Body of pancreas (tissue), 4 donors: ENCODE measurements at places on chromosomes 1 and 21. TPM values are rescaled to one million over a fixed set of nuclear protein-coding genes. Genes with fewer than 3 reads are reported as not detected.
A peak's percentile ranks its signal among the peaks of the same experiment; 100 is the strongest.

DNA sequence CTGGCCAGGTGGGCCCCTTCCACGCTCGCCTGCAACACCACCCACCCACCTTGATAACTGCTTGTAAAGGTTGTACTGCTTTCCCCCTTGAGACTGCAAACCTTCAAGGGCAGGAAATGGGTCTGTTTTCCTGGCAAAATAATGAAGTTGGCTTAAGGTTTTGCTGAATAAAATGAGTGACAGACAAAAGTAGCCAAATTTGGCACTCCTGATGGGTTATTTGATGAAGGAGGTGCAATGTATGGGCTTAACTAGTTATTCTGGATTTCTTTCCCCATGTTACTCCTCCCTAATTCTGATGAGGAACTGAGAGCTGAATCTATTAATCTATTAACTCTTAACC, 14.6 kb upstream of the HLCS start:
- DNase-seq = no peak

The SPATA45 gene
- total RNA-seq = not detected

GRCh38 chr1:153490272-153491051, 30.0 kb upstream of the S100A7 start:
- peak; percentile 72 for DNase-seq

The TTC34 gene
- 0.52 TPM for total RNA-seq

DNA sequence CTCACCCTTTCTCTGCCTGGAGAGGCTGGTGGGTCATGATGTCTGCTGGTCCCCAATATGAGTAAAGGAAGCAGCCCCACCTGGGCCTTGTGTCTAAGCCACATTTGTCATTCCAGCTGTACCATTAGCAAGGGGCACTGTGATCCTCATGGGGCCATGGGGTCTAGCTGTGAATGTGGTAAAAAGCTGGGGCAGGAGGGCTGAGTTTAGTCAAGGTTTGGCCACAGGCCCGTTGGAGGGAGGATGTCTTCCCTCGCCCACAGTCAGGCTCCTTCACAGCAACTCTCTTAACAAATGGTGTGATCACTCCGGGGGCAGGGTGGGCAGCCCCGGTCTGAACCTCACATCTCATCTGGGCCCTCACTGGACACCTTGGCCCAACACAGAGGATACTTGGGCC, 115.4 kb downstream of the DMRTB1 start:
- DNase-seq = no peak

GRCh38 chr1:110631836-110632620, 25.9 kb upstream of the KCNA2 start:
- DNase-seq = no peak

DNA sequence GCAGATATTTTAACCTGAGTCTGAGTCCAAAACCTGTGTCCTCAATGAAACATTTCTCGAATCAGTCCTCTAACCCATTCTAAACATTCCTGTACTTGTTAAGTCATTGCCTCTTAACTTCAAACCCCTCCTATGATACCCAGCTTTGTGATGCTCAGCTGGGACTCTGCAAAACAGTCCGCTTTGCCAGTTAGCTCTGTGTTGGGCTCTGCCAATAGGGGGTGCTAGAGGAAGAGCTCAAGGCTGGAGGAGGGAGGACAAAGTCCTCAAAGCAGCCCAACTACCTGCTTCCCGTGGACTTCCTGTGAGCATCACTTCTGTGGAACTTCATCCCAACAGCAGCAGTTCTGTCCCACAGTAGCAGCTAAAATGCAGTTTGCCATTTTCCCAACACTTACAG, 38.1 kb upstream of the SYT14 start:
- DNase-seq = no peak

DNA sequence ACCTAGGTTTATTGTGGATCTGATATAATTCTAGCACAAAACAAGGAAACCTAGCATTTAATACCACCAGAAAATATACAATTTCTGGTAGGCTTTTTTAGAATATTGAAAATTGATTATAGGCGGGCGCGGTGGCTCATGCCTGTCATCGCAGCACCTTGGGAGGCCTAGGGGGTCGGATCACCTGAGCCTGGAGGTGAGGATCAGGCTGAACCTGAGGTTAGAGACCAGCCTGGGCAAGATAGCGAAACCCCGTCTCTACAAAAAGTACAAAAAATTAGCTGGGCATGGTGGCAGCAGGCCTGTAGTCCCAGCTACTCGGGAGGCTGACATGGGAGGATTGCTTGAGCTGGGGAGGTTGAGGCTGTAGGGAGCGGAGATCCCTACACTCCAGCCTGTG, 948 bp upstream of the COP1 start:
- DNase-seq = no peak

- DNase-seq = no peak
Measured at GRCh38 chr21:29649406-29649814, 290.4 kb downstream of the GRIK1 start.

- DNase-seq = no peak
Measured at GRCh38 chr1:223210788-223211120, 67.7 kb upstream of the TLR5 start.

DNA sequence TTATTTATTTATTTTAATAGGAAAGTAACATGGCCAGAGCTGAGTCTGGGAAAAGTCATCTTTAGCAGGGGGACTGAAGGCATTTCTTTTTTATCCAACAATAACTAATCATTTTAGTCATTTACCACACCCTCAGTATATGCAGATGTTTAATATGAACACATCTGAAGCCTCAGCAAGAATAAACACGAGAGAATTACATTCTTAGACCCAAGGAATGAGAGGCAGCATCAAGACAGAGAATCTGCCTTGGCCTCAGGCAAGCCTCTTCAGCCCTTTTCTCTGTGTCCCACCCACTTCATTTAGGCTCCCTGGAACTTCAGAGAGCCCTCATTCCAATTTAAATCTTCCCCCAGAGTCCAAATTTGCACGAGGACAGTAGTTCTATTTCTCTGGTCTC, 17.0 kb upstream of the IGSF3 start:
- no peak for DNase-seq

- DNase-seq = peak; percentile 35
Measured at GRCh38 chr1:197614916-197615692, 160.2 kb downstream of the DENND1B start.

DNA sequence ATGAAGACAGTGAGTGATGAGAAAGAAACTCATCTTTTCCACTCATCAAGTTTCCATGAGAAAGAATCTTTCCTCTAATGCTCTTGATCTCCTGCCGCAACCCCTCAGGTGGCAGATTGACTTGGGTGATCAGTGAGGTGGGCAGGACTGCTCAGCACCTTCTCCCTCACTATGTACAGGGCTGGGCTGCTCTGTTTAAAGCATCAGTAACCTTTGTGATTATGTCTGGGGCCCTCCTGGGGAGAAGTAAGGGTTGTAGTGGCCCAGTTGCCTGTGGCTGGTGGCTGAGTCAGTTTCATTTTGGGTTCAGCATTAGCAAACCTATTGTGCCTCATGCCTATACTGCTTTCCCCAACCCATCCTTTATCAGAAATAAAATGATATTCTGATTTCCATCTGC, 366.0 kb downstream of the TTLL7 start:
- no peak for DNase-seq

DNA sequence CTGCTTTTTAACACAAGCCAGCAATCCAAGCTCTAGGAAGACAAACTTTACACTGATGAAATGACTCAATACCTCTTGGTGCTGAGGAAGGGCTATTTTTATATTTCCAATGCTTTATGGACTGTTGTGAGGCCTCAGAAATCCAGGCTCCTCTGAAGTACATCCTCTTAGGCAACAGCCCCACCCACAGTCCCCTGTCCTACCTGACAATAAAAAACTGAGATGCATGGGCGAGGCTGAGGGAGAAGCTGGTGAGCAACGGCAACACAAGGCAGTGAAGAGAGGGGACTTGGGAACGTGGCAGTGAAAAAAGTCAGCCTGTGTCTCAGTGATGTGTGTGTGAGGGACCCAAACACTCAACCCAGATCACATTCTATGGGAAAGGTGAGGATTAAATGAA, 10.1 kb upstream of the CPT2 start:
- DNase-seq = no peak
